H4 (cell line): ENCODE measurements at places on chromosomes 7 and 10.

DNA sequence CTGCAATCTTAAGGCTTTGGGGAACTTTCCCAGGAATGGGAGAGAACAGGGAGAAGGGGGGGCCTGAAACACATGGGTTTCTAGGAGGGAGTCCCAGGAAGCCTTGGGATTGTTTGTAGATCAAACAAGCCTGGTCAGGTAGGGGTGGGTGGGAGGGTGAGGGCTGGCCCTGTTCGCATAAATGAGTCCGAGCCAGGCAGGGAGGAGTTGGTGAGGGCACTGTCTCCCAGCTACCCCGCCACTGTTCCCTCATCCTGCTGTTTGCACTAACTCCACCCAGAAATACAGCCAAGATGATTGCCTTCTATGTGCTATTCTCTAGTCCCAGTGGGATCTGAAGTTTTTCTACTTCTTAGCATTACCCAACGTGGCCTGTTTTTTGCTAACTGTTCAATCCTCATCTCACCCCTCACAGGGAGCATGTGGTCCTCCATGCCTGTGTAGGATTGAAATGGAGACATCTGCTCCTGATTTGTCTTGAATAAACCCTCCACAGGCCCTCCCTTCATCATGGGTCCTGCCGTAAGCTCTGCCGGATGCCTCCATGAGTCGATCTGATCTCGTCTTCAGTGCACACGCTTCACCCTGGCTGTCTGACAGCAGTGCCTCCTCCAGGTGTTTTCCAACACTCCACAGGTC lies 257.0 kb downstream of the COBL start:
- no peak for DNase-seq

DNA sequence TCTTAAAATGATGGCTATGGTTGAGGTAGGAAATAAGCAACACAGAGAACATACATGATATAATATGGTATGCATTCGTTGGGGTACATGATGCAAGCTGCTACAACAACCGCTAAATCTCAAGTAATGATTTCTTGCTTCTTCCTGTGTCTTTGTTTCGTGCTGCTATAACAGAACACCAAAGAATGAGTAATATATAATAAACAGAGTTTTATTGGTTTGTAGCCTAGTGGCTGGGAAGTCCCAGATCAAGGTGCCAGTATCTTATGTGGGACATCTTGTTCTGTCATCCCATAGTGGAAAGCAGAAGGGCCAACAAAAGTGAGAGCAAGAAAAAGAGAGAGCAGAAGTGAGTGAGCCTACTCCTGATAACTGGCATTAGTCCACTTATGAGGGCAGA lies 689.7 kb downstream of the SUGCT start:
- no peak for DNase-seq

DNA sequence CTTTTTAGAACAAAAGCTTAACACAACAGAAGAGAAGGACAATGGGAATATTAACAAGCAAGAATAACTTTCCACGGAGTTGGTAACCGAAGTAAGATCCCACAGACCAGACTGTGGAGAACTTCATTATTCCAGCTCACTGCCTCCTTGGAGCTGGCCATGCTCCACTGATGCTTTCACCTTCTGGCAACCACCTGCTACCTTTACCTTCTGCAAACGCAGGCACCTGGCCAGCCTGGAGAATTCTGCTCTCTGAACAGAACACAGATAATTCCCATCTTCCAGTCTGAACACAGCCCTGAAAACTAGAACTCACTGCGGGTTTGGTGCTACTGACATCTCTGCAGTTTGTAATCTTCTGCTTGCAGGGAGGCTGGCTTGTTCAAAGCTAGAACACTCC lies 66.5 kb downstream of the JAZF1 start:
- no peak for DNase-seq

DNA sequence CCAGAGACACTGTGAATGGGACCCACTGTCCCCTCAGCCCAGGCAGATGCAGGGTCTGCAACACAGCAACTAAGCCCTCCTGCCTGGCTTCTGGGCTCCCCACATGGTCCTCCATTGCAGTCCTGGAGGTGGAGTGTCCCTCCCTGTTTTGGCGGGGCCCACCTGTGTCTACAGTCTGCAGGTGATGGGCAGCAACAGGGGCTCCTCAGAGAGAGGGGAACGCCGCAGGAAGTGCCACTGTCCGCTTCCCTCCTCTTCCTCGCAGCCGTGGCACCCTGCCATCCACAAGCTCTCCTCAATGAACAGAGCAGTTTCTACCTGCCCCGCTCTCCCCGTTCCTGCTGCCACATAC lies 9.3 kb downstream of the CAMK2G start:
- DNase-seq, result no peak
